ENCODE measurements at places on chromosomes 6 and 20.

DNA sequence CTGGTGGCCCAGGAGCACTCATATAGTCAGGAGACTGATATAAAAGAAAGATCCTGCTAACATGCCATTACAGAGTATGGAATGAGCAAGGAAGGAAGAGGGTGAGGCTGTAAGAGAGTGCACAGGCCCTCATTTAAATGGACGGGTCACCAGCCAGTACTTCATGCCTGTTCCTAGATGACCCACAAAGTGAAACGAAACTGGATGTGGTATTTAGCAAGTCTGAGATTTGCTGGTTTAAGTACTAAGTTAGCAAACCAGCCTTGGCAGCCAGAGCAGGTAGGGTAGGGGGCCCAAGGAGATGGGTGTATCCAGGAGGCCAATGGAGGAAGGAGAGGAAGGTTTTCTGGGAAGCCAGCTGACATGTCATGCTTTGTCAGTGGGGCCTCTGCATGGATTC is 15.9 kb downstream of the NT5E start:
- no peak for DNase-seq

GRCh38 chr6:8006208-8006607 is 58.0 kb downstream of the BLOC1S5 start:
- DNase-seq = peak; percentile 75

GRCh38 chr20:62119115-62119514 is 3.2 kb upstream of the LSM14B start:
- no peak for DNase-seq

- peak; percentile 55 for DNase-seq
Measured at GRCh38 chr6:15338476-15338875, 92.6 kb downstream of the JARID2 start.

DNA sequence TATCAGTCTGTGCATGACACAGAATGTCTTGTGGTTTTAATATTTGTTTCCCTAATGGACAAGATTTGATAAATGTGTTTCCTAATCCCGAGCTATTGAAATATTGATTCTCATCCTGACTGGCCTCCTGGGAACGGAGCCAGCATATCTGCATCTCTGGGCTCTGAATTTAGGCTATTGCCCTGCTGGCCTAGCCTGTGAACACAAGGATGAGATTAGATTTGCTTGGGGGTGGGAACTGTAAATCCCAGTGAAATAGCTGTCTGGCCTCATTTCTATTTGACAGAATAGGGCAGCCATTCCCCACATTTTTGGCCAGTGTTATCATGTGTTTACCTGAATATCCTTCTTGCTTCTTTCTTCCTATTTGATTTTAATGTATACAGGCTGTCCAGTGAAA is 198.4 kb upstream of the SOX4 start:
- no peak for DNase-seq

GRCh38 chr6:46637145-46637544 is 15.5 kb downstream of the CYP39A1 start:
- DNase-seq = no peak

DNA sequence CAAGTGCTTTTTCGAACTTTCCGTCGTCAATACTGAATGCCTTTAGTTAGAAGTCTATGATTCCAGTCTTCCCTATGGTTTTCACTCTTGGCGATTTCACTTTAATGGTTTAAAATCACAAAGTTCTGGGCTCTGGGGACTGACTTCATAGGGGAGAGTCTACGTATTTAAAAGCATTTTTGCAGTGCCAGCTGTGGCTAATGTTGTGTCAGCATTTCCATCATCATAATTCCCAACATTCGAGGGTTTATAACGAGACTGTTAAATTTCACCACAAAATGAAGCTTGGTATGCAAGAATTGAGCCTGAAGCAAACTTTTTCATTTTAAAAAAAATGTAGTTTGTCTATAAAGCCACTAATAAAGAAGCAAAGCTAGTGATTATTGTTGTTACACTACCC is 242.7 kb downstream of the SOX4 start:
- no peak for DNase-seq

GRCh38 chr20:10558635-10559187 is 115.1 kb downstream of the JAG1 start:
- DNase-seq = no peak

- DNase-seq = peak; percentile 68
Measured at GRCh38 chr6:123844011-123844410, 40.3 kb downstream of the NKAIN2 start.

- no peak for DNase-seq
Measured at GRCh38 chr6:142827369-142827768, 117.6 kb downstream of the HIVEP2 start.

DNA sequence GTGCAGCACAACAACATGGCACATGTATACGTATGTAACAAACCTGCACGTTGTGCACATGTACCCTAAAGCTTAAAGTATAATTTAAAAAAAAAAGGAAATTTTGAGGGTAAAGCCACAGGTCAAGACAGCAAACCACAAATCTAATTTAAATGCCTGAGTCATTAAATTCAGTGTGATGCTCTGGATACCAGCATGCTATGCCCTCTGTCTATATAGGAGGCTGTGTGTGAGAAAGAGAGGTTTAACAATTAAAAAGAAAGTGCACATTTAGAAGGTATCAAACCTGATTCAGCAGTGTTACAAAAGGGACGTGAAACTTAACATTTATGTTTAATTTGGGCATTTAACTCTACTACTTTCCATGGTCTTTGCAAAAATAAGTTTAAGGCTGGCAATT is 276.3 kb downstream of the ADGRB3 start:
- no peak for DNase-seq

- peak; percentile 31 for DNase-seq
Measured at GRCh38 chr6:139841794-139842215, 467.4 kb upstream of the CITED2 start.

DNA sequence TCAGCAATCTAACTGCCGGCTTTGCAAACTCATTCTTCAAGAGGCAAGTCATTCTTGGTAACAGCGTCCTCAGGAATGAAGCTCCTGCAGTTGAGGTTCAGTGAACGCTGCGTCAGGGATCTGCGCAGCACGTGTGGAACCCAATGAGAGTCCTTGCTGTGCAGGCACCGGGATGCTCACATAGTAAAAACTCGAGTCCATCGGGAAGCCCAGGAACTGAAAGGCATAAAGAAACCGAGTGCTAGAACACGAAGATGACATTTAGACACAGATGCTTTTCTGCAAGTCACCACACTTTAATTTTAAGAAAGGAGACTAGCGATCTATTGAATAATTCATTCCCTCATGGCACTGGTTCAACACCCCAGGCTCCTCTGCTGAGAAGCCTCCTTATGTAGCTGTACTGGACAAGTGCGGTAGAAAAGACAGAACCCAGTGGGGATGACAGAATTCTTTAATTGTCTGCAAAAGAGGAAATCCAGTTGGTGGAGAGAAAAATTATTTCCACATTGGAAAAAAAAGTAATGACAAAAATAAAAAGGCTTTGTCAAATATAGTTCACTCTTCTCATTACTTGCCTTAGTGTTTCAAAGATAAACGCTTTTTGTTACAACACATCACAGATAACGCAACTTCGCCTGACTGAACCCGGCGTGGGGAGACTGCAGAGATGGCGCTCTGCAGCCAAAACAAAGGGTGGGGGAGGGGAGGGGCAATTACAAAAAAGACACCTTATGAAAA is 1.9 kb upstream of the AFDN start:
- peak; percentile 19 for DNase-seq

GRCh38 chr20:37898233-37899104 is 4.5 kb upstream of the VSTM2L start:
- no peak for DNase-seq

DNA sequence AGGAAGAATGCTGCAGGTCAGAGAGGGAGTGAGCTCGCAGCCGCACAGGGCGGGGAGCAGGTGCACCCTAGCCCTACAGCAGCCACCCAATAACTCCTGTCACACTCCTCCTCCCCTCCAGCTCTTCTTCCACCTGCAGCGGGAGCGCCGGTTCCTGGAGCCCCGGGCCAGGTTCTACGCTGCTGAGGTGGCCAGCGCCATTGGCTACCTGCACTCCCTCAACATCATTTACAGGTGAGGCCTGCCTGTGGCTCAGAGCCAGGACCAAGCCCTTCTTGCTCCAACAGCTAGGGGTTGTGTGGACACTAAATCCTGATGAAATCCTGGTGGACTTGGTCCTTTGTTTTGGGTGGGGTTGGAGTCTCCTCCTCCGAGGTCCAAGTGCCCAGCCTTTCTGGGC is 11.7 kb downstream of the SGK2 start:
- no peak for DNase-seq

GRCh38 chr20:2365666-2366065 is 15.0 kb upstream of the TGM6 start:
- DNase-seq = no peak
